ENCODE measurements at places on chromosomes 2 and 18. TPM values are rescaled to one million over a fixed set of nuclear protein-coding genes. Genes with fewer than 3 reads are reported as not detected.

The SPDYA gene
- total RNA-seq: 1.7 TPM

The DLGAP1 gene
- total RNA-seq: 300 TPM

The HNMT gene
- total RNA-seq: 20.7 TPM

The CHRNA1 gene
- 1.8 TPM for total RNA-seq

The ZSWIM2 gene
- not detected for total RNA-seq

All from dorsolateral prefrontal cortex (tissue), 122 donors.